ENCODE measurements at places on chromosomes 3 and 15. TPM values are rescaled to one million over a fixed set of nuclear protein-coding genes. Genes with fewer than 3 reads are reported as not detected.

DNA sequence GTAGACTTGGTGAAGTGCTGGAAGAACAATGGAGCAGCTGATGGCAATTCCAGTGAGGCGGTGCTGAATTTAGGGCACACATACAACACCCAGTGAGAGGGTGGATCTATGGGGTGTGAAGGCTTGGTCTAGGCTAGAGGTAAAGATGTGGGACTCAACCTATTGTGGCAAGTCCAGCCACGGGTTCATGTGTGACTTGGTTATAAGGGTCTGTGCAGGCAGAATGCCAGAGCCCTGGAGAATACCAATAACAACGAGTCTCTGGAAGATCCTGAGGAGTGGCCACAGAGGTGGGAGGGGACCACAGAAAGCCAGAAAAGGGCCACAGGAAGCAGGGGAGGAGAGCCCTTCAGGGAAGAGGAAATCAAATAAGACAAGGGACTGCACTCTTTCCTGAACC, 55.0 kb downstream of the VGLL4 start:
- no peaks in the 10 kb centered on the region for H3K36me3 ChIP-seq
- peaks cover 43% of the 10 kb centered on the region for H3K4me1 ChIP-seq
- no peaks in the 10 kb centered on the region for H3K27me3 ChIP-seq
- no peak overlapping the region for H3K4me3 ChIP-seq
- no peak overlapping the region for H3K27ac ChIP-seq

THRB gene
- total RNA-seq: 60.0 TPM

- H3K4me3 ChIP-seq: no peak overlapping the region
- no peaks in the 10 kb centered on the region for H3K4me1 ChIP-seq
- no peak for DNase-seq
- H3K36me3 ChIP-seq: no peaks in the 10 kb centered on the region
- H3K27me3 ChIP-seq: no peaks in the 10 kb centered on the region
Observed at GRCh38 chr15:79357566-79357965, 46.7 kb downstream of the TMED3 start.

DNA sequence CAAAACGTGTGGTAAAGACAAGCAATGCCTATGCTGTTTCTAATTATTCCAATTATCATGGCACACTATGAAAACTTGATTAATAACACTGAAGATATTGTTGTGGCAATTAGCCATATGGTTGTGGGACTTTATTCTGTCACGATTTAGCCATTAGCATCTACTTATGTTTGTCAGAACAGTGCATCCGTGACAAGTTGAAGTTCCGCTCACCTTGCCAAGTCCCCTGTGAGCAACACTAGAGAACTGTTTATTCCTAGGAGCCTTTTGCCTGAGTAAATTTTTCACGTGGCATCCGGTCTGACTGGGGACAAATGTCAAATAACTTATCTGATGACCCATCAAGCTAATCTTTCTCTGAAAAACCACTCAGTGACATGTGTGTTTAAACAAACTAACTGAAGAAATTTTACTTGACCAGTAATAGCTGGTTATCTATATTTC, 403.3 kb downstream of the TBC1D5 start:
- H3K27me3 ChIP-seq: no peaks in the 10 kb centered on the region
- H3K4me3 ChIP-seq: no peak overlapping the region
- no peak overlapping the region for H3K27ac ChIP-seq
- no peaks in the 10 kb centered on the region for H3K4me1 ChIP-seq

- H3K27ac ChIP-seq: no peak overlapping the region
- no peaks in the 10 kb centered on the region for H3K27me3 ChIP-seq
- H3K4me3 ChIP-seq: no peak overlapping the region
- H3K36me3 ChIP-seq: no peaks in the 10 kb centered on the region
- DNase-seq: no peak
- H3K4me1 ChIP-seq: peaks cover 5% of the 10 kb centered on the region
Observed at GRCh38 chr3:143224716-143225115, 105.1 kb downstream of the CHST2 start.

DNA sequence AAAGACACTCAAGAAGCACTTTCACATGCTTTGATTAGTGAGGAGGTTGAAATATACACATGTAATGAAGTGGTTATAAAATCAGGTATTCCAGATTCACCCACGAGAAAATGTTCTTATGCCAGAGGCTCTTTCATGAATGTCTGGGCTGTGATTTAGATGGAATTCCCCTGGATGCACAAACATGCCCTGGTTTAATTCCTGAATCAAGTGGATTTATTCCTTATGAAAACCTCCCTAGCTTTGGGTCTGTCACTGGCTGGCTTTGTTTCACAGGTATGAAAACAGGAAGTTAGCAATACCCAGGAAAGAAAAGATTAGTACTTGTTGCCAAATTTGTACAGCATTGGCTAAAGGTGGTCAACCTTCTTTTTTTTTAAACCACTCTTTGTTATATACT, 1123.0 kb downstream of the ROBO1 start:
- H3K4me1 ChIP-seq: peaks cover 6% of the 10 kb centered on the region
- DNase-seq: no peak
- no peaks in the 10 kb centered on the region for H3K27me3 ChIP-seq
- no peak overlapping the region for H3K27ac ChIP-seq

DNA sequence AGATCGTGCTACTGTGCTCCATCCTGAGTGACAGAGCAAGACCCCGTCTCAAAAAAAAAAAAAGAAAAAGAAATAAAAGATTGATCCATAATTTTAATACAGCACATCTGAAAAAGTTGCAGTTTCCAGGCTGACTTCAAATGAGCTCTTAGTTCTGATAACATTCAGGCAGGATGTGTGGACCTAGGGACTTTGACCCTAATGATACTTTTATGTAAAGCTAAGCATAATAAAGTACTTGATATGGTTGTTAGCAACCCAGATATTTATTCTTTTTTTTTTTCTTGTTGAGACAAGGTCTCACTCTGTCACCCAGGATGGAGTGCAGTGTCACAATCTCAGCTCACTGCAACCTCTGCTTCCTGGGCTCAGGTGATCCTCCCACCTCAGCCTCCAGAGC, 10.8 kb upstream of the GK5 start:
- H3K27ac ChIP-seq: peak overlapping the region; percentile 71
- H3K36me3 ChIP-seq: no peaks in the 10 kb centered on the region
- H3K4me3 ChIP-seq: no peak overlapping the region
- DNase-seq: peak; percentile 45

DNA sequence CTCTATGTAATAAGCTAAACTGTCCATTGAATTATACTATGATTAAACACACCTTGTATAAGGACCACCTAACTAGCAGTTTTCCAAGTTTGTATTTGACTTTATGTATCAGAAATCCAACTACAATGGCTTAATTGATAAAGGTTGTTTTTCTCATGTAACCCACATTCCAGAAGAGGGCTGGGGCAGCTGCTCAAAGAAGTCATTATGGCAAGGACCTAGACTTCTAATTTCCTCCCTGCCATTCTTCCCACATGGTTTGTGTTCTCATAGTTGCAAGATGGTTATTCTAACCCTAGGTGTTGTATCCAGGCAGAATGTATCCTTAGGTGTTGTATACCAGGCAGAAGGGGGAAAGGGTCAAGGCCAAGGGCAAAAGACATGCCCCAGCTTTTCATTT, 35.7 kb downstream of the GPR176 start:
- H3K36me3 ChIP-seq: no peaks in the 10 kb centered on the region
- H3K27ac ChIP-seq: no peak overlapping the region
- no peaks in the 10 kb centered on the region for H3K27me3 ChIP-seq
- no peak overlapping the region for H3K4me3 ChIP-seq
- no peak for DNase-seq
- peaks cover 7% of the 10 kb centered on the region for H3K4me1 ChIP-seq

DNA sequence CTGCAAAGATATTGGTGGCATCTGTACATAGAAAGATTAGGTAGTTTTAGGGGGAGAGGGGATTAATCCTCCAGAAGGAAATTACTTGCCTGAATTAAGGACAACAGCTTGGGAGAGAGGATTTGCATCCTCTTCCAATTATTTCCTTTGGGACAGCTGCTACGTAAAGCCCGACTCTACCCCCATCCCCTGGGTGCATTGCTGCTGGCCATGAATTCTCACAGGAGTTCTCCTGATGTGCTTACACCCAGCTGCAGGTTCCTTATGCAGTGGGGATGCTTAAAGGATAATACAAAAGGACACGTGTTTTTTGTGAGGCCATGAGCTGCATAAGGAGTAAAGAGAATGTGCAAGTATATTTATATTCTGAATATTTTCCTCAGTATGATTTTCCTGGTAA, 132.3 kb downstream of the VPS8 start:
- no peaks in the 10 kb centered on the region for H3K36me3 ChIP-seq
- no peak for DNase-seq
- no peak overlapping the region for H3K27ac ChIP-seq

DAZL gene
- 0.33 TPM for total RNA-seq

- DNase-seq: no peak
- no peaks in the 10 kb centered on the region for H3K36me3 ChIP-seq
- no peaks in the 10 kb centered on the region for H3K4me1 ChIP-seq
- no peak overlapping the region for H3K27ac ChIP-seq
Observed at GRCh38 chr15:65541231-65541820, 11.1 kb downstream of the HACD3 start.

MAPK6 gene
- total RNA-seq: 123 TPM

DNA sequence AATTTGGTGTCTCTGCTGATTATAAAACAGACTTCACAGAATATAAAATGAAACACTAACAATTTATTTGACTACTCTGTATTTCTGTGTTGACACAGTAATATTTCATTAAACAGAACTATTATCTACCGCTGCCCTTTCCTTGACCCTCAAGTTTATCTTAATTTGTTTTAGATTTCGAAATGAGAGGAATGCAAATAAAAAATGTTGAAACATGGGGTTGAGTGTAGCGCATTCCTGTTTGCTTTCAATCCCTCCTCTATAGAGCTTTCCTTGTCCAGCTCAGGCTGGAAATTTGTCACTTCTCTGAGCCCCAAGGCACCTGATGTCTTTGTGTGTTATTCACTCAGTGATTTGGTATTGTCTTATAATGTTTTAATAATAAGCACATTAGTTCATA, 550.2 kb downstream of the ZBBX start:
- no peaks in the 10 kb centered on the region for H3K36me3 ChIP-seq
- no peak overlapping the region for H3K4me3 ChIP-seq

DNA sequence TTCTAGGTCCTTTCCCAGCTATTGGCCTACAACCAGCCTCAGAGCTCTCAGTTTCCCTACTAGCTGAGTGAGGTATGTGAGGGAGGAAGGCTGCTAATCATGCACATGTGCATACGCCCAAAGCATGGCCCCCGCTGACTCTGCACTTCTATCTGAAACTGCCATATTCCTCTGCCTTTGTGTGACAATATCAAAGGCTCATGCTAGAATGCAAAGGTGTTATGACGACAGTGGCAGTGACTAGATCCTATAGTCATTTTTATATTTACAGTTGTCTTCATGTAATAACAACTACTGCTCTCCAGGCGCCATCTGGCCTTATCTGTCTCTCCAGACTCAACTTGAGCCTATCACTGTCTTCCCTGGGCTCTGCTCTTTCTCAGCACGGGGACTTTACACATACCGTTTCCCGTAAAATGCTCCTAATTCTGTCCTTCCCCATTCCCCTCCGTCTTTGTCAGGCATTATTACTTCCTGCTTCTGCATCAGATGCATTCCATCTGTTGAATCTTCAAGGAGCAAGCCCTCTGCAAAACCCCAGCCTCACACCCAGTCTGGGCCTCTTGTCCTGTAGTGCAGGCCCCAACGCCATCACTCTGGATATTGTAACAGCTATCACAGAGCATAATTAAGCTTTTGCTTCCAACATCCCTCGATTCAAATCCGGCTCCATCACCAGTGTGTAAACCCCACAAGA, 102.5 kb downstream of the PDCD6IP start:
- no peak for DNase-seq
- H3K27me3 ChIP-seq: no peaks in the 10 kb centered on the region
- no peaks in the 10 kb centered on the region for H3K4me1 ChIP-seq
- no peaks in the 10 kb centered on the region for H3K36me3 ChIP-seq
- H3K27ac ChIP-seq: no peak overlapping the region
- H3K4me3 ChIP-seq: no peak overlapping the region

GRK7 gene
- total RNA-seq: 0.07 TPM

GRCh38 chr3:111803123-111803593, 55.9 kb upstream of the PHLDB2 start:
- H3K27me3 ChIP-seq: no peaks in the 10 kb centered on the region
- peak overlapping the region; percentile 89 for H3K27ac ChIP-seq
- H3K4me1 ChIP-seq: no peaks in the 10 kb centered on the region
- H3K36me3 ChIP-seq: no peaks in the 10 kb centered on the region

DNA sequence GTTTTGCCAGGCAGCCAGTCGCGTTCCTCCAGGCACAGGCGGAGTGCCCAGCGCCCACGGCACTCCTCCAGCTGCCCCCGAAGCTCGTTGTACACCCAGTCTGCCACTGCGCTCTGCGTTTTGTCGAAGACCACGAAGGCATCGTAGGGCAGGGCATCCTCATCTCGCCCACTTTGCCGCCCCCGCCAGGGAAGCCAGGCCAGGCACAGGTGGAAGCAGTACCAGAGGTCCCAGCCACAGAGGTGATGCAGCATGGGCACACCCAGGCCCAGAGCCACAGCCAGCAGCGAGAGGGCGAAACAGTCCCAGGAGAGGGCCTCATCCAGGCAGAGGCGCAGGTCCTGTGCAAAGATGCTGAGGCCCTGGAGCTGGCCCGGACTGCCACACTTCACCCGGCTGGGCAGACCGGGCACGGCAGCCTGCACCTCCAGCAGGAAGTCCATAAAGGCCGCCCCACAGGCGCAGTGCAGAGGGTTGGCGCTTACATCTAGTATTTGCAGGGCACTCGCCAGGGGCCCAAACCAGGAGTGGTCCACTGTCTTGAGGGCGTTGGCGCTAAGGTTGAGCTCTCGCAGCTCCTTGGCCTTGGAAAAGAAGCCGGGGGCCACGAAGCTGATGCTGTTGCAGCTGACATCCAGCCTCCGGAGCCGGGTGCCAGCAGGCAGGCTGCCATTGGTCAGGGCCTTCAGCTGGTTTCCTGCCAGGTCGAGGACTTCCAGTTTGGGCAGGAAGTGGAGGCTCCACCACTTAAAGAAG, 3.7 kb downstream of the TLR9 start:
- H3K4me1 ChIP-seq: peaks cover 14% of the 10 kb centered on the region
- no peaks in the 10 kb centered on the region for H3K36me3 ChIP-seq
- H3K27me3 ChIP-seq: no peaks in the 10 kb centered on the region
- no peak for DNase-seq

GRCh38 chr15:77851691-77852090, 219.0 kb upstream of the LINGO1 start:
- H3K4me3 ChIP-seq: no peak overlapping the region
- DNase-seq: peak; percentile 62
- H3K36me3 ChIP-seq: no peaks in the 10 kb centered on the region
- H3K4me1 ChIP-seq: peaks cover 10% of the 10 kb centered on the region
- H3K27me3 ChIP-seq: no peaks in the 10 kb centered on the region
- H3K27ac ChIP-seq: no peak overlapping the region

- DNase-seq: no peak
- H3K36me3 ChIP-seq: no peaks in the 10 kb centered on the region
- no peak overlapping the region for H3K4me3 ChIP-seq
Observed at GRCh38 chr3:14307656-14308302, 94.6 kb upstream of the SLC6A6 start.

DNA sequence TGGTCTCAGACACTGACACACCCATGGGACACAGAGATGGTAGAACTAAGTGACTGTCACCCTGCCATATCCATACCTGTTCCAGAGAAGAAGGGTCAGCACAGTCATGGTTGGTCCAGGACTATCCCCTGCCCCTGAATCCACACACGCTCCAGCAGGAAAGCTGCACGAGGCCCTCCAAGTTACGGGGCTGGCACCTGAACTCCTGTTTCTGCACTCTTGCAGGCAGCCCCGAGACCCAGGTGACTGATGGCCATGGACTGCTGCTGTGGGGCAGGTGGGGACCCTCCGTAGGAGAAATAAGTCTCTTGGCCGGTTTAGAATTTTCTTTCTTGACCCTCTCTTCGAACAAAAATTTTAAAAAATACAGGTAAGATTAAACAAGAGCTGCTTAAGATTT, 30.6 kb downstream of the CHDH start:
- H3K27ac ChIP-seq: no peak overlapping the region
- no peak for DNase-seq
- no peaks in the 10 kb centered on the region for H3K27me3 ChIP-seq

All from hepatocyte (in vitro differentiated cells).